ENCODE measurements at places on chromosomes 6 and 20.

DNA sequence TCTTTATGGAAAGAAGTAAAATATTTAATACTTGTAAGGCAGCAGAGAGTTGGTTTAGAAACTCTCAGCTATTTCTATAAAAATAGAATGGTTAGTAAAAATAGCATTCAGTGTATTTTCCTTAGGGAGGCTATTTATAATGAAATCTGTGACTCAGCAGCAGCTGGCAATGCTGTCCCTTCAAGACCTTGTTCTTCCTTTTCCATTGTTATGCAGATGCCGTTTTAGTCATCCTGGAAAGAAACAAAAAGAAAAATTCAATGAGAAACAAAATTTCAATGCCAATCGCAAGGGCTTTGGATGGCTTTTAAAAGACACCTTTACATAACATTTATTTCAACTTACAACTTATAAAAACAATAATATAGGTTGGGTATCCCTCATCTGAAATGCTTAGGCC, 17.5 kb downstream of the MPC1 start:
- DNase-seq, result no peak

GRCh38 chr20:24851346-24852019, 97.6 kb upstream of the CST7 start:
- DNase-seq, result no peak

- no peak for DNase-seq
Observed at GRCh38 chr20:35013421-35014411, 58.0 kb downstream of the MYH7B start.

DNA sequence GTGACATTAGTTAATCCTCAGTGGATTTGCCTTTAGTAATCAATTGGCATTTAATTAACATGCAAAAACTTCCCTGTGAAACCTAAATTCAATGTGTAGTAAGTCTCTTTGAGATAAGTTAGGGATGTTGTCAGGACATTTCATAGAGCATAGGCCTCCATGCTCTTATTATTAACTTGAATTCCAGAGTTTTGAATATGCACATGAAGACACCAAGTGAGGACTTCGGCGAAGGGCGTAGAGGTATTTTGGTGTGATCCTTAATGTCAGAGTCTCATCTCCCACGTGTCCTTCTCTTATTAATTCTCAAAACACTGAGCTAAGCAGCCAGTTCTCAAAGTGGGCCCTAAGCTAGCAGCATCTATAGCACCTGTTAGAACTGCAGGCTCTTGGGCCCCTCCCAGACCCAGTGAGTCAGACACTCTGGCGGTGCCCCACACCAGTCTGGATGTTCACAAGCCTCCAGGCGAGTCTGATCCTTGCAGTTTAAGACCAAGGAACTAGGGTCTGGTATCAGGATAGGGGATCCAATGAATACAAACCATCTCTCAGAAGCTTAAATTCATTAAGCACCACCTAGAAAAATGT, 292.1 kb downstream of the QKI start:
- no peak for DNase-seq

- DNase-seq, result no peak
Observed at GRCh38 chr20:21117521-21117920, 8.4 kb upstream of the KIZ start.

Data from activated T-cell treated with anti-CD3 and anti-CD28 coated beads for 4 hours (primary cell).